Progenitor cell of endocrine pancreas (in vitro differentiated cells): ENCODE measurements at places on chromosomes 5 and 9. TPM values are rescaled to one million over a fixed set of nuclear protein-coding genes. Genes with fewer than 3 reads are reported as not detected.

DNA sequence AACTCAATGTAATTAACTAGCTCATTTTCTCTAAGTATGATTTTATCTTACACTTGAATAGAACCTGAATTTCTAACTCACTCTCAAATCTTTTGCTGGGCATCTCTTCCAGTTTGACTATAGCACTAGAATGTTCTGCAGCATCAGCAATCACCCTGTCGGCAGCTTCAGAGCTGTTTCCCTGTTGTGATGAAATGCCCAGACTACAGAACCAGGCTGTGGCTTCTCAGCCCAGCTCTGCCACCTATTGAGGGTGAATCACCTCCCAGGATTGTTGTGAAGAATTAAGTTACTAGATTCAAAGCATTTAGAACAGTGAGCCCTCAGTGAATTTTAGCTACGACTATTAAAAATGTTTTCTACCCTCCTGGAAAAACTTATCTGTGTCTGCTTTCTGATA lies 90.4 kb upstream of the ANKRD55 start:
- no peak overlapping the region for H3K27ac ChIP-seq
- H3K27me3 ChIP-seq, result peaks cover 68% of the 10 kb centered on the region
- no peak overlapping the region for H3K4me3 ChIP-seq
- peaks cover 6% of the 10 kb centered on the region for H3K4me1 ChIP-seq

- H3K27me3 ChIP-seq, result no peaks in the 10 kb centered on the region
- H3K4me3 ChIP-seq, result no peak overlapping the region
- DNase-seq, result no peak
- H3K27ac ChIP-seq, result no peak overlapping the region
These were observed 98.4 kb downstream of the ZNF354C start for GRCh38 chr5:179158556-179158955.

DNA sequence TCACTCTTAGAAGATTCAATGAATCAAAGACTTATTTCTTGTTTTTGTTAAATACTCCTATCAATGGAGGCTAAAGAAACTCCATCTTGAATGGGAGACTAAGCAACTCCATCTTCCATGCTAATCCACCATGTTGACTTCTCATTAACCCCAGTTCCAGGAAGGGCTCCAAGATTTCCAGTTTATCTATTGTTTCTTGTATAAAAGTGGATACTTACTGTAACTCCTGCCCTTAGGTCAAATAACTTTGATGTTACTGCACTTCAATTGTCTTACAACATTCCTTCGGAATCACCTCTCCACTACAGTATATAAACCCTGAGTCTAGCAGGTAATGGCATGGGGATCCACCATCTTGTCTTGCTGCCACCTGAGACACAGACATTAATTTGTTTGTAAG lies 63.0 kb downstream of the PUM3 start:
- no peak overlapping the region for H3K4me3 ChIP-seq
- peaks cover 61% of the 10 kb centered on the region for H3K36me3 ChIP-seq
- no peaks in the 10 kb centered on the region for H3K4me1 ChIP-seq
- H3K27ac ChIP-seq, result no peak overlapping the region
- no peak for DNase-seq
- peaks cover 24% of the 10 kb centered on the region for H3K27me3 ChIP-seq

- peaks cover 2% of the 10 kb centered on the region for H3K4me1 ChIP-seq
- DNase-seq, result no peak
These were observed 216.6 kb downstream of the TLE1 start for GRCh38 chr9:81472701-81473100.

- peaks cover 5% of the 10 kb centered on the region for H3K36me3 ChIP-seq
- H3K4me1 ChIP-seq, result no peaks in the 10 kb centered on the region
- no peak overlapping the region for H3K27ac ChIP-seq
These were observed 274.9 kb downstream of the ARHGAP26 start for GRCh38 chr5:143045062-143045461.

GRCh38 chr5:62168506-62169281 lies 137.3 kb upstream of the KIF2A start:
- H3K27ac ChIP-seq, result no peak overlapping the region
- H3K27me3 ChIP-seq, result no peaks in the 10 kb centered on the region
- H3K36me3 ChIP-seq, result no peaks in the 10 kb centered on the region

DNA sequence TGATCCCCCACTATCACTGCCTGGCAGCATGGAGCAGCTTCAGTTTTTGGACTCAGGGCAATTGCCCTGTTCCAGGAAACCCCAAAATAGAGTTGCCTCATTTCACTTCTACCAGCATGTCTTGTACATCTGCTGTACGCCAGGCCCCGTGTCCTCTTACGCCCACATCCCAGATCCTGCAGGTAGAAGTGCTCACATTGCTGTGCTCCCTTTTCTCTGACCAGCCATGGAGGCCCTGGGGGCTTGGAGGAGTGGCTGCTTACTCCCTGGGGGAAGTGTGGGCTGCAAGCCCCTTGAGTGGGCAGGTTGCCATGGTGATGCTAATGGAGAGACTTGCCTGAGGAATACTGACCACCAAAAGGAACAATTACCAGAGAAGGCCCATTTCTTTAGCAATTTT lies 55.6 kb upstream of the KCNIP1 start:
- no peak overlapping the region for H3K4me3 ChIP-seq
- H3K36me3 ChIP-seq, result peaks cover 4% of the 10 kb centered on the region
- no peaks in the 10 kb centered on the region for H3K4me1 ChIP-seq
- H3K27me3 ChIP-seq, result peaks cover 7% of the 10 kb centered on the region

DNA sequence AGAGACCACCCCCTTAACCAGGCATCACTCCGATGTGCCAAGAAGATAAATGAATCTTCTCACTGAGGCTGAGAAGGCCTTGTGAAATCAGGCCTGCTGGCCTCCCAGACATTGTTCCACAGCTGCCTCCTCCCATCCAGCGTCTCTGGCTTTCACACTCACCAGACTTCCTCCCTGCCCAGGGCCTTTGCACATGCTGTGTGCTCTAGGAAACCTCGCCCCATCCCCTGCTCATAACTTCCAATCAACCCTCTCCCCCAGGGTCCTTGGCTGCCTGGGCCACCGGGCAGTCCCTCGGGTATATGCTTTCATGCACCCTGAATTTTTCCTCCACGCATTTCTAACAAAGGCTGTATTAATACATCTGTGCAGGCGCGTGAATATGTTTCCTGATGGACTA lies 58.4 kb downstream of the DUSP1 start:
- H3K4me3 ChIP-seq, result no peak overlapping the region
- no peaks in the 10 kb centered on the region for H3K36me3 ChIP-seq
- H3K27ac ChIP-seq, result no peak overlapping the region
- DNase-seq, result no peak
- peaks cover 20% of the 10 kb centered on the region for H3K27me3 ChIP-seq

DNA sequence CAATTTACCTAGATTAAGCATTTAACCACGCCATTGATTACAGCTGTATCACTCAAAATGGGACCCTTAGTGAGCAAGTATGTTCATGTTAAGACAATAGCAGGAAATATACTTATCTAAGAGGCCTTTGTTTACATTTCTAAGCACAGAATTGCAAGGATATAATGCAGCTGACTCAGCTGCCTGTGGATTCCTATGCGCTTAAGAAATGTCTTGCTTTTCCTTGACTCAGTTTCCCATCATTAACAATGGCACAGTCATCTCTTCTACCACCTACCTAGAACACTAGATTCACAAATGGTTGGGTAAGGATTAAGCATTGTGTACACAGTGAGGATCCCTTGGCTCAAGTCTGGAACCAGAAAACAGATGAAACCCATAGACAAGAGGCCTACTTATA lies 163.8 kb downstream of the TSSK1B start:
- no peaks in the 10 kb centered on the region for H3K27me3 ChIP-seq
- no peak overlapping the region for H3K27ac ChIP-seq
- peaks cover 71% of the 10 kb centered on the region for H3K4me1 ChIP-seq
- DNase-seq, result no peak

DNA sequence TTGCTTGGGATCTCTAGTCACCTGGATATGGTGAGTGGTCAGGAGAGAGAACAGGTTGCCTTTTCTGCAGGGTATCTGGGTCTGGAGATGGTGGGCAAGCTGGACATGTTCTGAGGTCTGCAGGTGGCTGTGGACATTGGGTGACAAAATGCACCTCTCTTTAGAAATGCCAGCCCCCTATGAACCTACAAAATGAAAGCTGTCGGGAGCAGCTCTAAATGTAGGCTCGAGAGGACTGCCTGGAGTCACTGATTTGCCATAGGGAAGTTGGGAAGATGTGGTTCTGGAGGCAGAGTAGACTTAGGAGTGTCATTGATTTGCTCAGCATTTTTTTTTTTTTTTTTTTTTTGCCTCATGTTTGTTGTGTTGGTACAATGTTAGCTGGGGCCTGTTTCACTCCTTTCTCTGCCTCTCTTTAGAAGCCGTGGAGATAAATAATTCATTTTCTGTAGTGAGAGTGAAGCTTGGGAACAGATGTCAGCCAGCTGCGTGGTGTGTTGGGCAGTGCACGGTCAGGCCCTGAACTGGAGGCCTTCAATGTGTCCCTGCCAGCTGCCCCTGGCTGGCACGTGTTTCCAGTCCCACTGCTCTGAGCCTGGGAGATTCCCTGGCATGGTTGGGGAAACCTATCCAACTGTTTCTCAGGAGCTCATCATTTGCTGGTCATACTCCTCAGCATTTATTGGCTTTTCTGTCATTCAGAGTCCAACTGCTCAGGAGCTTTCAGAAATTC lies 5.4 kb downstream of the RGS3 start:
- H3K27ac ChIP-seq, result no peak overlapping the region
- peaks cover 3% of the 10 kb centered on the region for H3K36me3 ChIP-seq
- H3K27me3 ChIP-seq, result no peaks in the 10 kb centered on the region
- H3K4me3 ChIP-seq, result no peak overlapping the region

DNA sequence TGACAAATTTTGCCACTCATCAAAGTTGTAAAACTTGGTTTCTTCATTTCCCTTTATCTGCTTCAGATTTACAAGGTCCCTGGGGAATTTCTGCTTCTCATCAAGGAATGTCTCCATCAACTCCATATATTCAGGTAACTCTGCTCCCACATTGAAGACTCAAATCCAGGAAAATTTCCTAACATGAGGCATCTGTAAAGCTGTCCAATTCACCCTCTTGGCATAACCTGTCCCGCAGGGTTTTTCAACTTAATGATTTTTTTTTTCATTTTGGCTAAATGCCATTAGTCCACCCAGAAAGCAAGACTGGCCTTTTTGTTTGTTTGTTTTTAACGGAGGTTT lies 50.2 kb upstream of the SLC30A5 start:
- H3K4me1 ChIP-seq, result peaks cover 25% of the 10 kb centered on the region
- H3K27ac ChIP-seq, result peak overlapping the region; percentile 98
- no peaks in the 10 kb centered on the region for H3K36me3 ChIP-seq
- no peaks in the 10 kb centered on the region for H3K27me3 ChIP-seq
- DNase-seq, result no peak
- peak overlapping the region; percentile 88 for H3K4me3 ChIP-seq

- H3K4me3 ChIP-seq, result no peak overlapping the region
- H3K36me3 ChIP-seq, result no peaks in the 10 kb centered on the region
- no peak for DNase-seq
- no peaks in the 10 kb centered on the region for H3K27me3 ChIP-seq
- no peak overlapping the region for H3K27ac ChIP-seq
These were observed 20.3 kb downstream of the SLC45A2 start for GRCh38 chr5:33964132-33964700.

GRCh38 chr9:70429899-70430298 lies 15.4 kb upstream of the KLF9 start:
- H3K36me3 ChIP-seq, result no peaks in the 10 kb centered on the region
- no peak overlapping the region for H3K27ac ChIP-seq
- H3K4me1 ChIP-seq, result no peaks in the 10 kb centered on the region
- no peak overlapping the region for H3K4me3 ChIP-seq

ADGRD2 gene
- not detected in 2 replicates for total RNA-seq

TMEFF1 gene
- total RNA-seq, result 69.1 and 78.1 TPM in 2 replicates

DNA sequence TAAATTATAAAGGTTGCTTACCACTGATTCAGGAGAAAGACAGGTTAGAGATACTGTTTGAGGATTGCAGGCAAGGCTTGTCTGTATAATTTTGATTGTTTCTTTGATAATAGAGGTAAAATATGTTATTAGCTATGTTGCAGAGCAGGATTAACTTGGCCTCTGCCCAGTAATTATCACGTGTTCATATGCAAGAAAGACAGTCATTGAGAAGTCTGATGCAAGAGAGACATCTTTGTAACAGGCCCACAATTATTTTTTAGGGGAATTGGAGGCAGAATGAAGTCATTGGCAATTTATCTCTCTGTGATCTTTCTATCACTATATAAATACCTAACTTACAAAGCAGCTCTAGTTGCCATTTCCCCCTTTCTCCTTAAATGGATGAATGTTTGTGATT lies 46.0 kb downstream of the SLC44A1 start:
- H3K36me3 ChIP-seq, result peaks cover 2% of the 10 kb centered on the region
- no peak overlapping the region for H3K4me3 ChIP-seq
- no peak overlapping the region for H3K27ac ChIP-seq

- no peaks in the 10 kb centered on the region for H3K36me3 ChIP-seq
- H3K27me3 ChIP-seq, result peaks cover 2% of the 10 kb centered on the region
- peaks cover 23% of the 10 kb centered on the region for H3K4me1 ChIP-seq
- no peak overlapping the region for H3K27ac ChIP-seq
These were observed 102.2 kb upstream of the CLINT1 start for GRCh38 chr5:157961176-157961575.

- H3K36me3 ChIP-seq, result no peaks in the 10 kb centered on the region
- no peak for DNase-seq
- no peak overlapping the region for H3K27ac ChIP-seq
- H3K4me1 ChIP-seq, result peaks cover 12% of the 10 kb centered on the region
- H3K27me3 ChIP-seq, result no peaks in the 10 kb centered on the region
- no peak overlapping the region for H3K4me3 ChIP-seq
These were observed 29.5 kb downstream of the TTC39B start for GRCh38 chr9:15277400-15278090.

DNA sequence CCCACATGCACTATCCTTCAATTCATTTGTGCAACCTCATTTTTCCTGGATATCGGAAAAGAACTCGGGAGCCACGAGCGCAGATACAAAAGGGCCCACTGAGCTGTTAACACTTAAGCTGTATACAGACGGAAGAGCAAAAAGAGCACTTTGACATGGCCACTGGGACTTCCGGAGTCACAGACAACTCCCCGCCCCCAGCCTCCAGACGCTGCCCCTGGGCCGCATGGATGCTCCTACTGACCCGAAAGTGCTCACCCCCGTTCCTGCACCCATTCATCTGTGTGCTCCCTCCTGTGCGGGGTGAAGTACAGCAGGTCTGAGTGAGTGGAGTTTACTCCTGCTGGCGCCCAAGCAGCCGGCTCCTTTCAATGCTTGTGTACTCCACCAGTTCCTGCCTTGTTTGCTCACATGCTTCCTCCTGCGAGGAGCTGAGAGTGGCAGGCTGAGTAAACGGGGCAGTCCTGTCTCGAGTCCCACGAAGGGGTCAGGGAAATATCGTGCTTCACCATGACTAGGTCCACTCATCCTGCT lies 901.0 kb upstream of the CTNND2 start:
- no peak overlapping the region for H3K27ac ChIP-seq
- no peaks in the 10 kb centered on the region for H3K27me3 ChIP-seq
- H3K36me3 ChIP-seq, result no peaks in the 10 kb centered on the region
- H3K4me1 ChIP-seq, result no peaks in the 10 kb centered on the region
- DNase-seq, result no peak

MSX2 gene
- total RNA-seq, result 5.8 and 11.7 TPM in 2 replicates

SH3RF2 gene
- total RNA-seq, result 16.7 and 17.6 TPM in 2 replicates

GRCh38 chr5:141369994-141370848 lies at the start of gene PCDHGB3:
Gene PCDHGB3 (plus strand): TSS chr5:141370242. CDS start chr5:141370395, 153 bp downstream.
- H3K27me3 ChIP-seq, result no peaks in the 10 kb centered on the region
- no peak for DNase-seq
- peaks cover 18% of the 10 kb centered on the region for H3K36me3 ChIP-seq
- no peak within 1 kb of the TSS for H3K4me3 ChIP-seq
- H3K4me1 ChIP-seq, result no peaks in the 10 kb centered on the region
- H3K27ac ChIP-seq, result no peak within 1 kb of the TSS

GRCh38 chr5:79759436-79759835 lies 69.8 kb downstream of the CMYA5 start:
- H3K4me1 ChIP-seq, result peaks cover 5% of the 10 kb centered on the region
- H3K36me3 ChIP-seq, result no peaks in the 10 kb centered on the region
- DNase-seq, result no peak

GRCh38 chr9:131012023-131012334 lies 3.0 kb downstream of the LAMC3 start:
- no peak overlapping the region for H3K4me3 ChIP-seq
- no peak overlapping the region for H3K27ac ChIP-seq
- no peak for DNase-seq
- no peaks in the 10 kb centered on the region for H3K36me3 ChIP-seq
